ENCODE measurements at places on chromosomes 7 and 10.
A peak's percentile ranks its signal among the peaks of the same experiment; 100 is the strongest.

DNA sequence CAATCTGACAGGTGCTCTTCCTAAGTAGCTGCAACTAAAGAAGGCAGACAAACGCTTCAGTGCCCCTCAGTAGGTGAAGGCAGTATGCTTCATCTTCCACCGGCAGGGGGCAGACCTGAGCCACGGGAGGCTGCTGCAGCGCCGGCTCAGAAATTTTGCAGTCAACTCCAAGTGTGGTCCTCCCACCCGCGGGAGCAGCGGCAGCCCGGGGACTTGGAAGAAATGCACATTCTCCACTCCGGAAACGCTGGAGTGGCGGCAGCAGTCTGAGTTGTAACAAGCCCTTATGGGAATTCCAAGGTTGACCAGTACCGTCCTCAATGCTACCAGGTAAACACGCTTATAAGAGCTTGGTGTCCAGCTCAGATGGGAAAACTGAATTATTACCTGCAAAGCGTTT lies 3.4 kb downstream of the IGFBP3 start:
- DNase-seq = peak; percentile 86

GRCh38 chr7:73734619-73735527 lies 3.7 kb downstream of the ABHD11 start:
- DNase-seq = peak; percentile 70

- no peak for DNase-seq
Observed at GRCh38 chr7:26633557-26633956, 230.8 kb downstream of the SKAP2 start.

- no peak for DNase-seq
Observed at GRCh38 chr7:116095396-116095795, 64.8 kb upstream of the TFEC start.

DNA sequence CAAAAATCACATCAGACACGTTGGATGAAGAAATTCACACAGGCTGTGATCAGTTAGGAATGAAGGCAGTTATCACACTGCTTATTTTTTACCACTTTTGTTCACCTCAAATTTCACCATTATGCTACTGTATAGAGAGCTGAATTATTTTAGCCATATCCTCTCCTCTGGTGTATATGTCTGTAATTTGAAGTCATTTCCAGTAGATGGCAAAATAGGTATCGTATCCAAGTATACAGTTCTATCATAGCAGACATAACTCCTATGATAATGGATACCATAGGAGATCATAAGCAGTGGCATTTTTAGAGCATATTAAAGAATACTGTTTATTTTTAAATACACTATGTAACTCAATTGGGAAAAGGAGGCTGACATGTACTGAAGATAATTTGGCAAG lies 909.7 kb downstream of the DNAJB9 start:
- no peak for DNase-seq
